ENCODE measurements at places on chromosomes 1 and 21. TPM values are rescaled to one million over a fixed set of nuclear protein-coding genes. Genes with fewer than 3 reads are reported as not detected.

DNA sequence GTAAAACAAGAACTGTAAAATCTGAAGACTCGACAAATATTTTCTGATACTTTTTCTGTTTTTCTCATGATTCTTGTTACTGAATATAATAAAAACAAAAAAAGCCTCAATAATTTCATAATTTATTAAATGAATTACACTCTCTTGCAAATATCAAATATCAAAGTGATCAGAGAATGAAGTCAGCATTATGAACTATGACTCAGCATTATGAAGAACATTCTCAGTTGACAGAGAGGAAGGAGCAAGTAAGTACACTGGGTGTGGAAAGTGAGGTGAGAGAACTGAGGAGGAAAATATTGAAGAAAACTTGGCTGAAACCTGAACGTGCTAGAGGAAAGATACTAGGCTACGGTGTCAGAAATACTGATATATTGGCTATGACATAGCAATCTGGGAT lies 529.5 kb downstream of the KCNT2 start:
- no peak for DNase-seq

- no peak for DNase-seq
Measured at GRCh38 chr1:85340427-85340826, 64.0 kb upstream of the BCL10 start.

GRCh38 chr1:226574044-226574443 lies 25.5 kb downstream of the STUM start:
- no peak for DNase-seq

- DNase-seq = no peak
Measured at GRCh38 chr1:114833421-114833820, 21.2 kb upstream of the SYCP1 start.

GRCh38 chr1:169312084-169312954 lies 55.3 kb downstream of the NME7 start:
- DNase-seq = peak; percentile 9

DNA sequence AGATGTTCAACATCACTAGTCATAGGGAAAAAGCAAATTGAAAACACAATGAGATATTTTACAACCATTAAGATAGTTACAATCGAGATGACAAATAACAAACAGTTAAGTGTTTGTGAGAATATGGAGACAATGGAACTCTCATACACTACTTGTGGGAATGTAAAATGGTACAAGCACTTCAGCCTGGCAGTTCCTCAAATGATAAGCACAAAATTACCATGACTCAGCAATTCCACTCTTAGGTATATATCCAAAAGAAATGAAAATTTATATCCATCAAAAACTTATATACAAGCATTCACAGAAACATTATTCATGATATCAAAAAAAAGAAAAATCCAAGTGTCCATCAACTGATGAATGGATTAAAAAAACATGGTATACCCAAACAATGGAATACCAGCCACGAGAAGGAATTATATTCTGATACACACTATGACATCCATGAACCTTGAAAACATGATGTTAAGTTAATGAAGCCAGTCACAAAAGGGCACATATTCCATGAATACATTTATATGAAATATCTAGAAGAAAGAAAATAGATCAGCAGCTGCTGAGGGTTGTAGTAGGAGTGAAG lies 76.4 kb downstream of the EVI5 start:
- no peak for DNase-seq

ZNF648 gene
- polyA plus RNA-seq = not detected

Measured in GM12878 (cell line).